Fibroblast of upper back skin (primary cell): ENCODE measurements at places on chromosomes 4 and X.
A peak's percentile ranks its signal among the peaks of the same experiment; 100 is the strongest.

DNA sequence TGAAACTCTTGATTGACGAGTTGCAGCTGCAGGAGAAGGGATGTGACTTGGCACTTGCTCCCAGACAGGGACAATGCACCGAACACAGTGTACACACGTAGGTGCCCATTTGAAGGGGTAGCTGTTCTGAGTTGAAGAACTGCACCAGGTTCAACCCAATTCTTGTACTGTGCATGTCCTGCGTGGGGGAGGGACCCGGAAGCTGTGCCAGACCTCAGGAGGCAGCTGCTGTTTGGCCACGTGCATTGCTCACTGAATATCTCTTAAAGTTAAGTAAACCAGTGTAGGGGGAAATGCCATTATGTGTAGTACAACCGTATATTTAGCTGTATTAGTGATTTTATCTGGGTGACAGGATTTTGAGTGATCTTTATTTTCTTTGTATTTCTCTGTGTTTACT, 12.0 kb upstream of the RBBP7 start:
- peak; percentile 6 for DNase-seq

DNA sequence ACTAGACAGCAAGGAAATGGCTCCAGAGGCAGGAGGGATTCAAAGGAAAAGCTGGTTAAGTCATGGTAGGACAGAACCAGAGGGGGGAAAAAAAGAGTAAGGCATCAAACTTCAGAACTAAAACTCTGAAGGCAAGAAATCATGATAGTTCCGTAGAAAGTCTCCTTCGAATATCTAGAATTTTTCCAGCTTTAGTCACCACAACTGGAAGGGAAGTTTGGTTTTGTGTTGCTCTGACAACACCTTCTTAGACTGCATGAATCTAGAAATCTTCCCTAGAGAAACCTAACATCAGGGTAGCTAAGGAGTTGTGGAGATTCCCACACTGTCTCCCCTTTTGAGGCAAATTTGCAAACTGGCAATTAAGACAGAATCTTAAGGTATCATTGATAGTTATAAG, 33.7 kb downstream of the AMMECR1 start:
- peak; percentile 86 for DNase-seq

- DNase-seq, result no peak
Observed at GRCh38 chrX:39491548-39492297, 606.0 kb downstream of the BCOR start.

DNA sequence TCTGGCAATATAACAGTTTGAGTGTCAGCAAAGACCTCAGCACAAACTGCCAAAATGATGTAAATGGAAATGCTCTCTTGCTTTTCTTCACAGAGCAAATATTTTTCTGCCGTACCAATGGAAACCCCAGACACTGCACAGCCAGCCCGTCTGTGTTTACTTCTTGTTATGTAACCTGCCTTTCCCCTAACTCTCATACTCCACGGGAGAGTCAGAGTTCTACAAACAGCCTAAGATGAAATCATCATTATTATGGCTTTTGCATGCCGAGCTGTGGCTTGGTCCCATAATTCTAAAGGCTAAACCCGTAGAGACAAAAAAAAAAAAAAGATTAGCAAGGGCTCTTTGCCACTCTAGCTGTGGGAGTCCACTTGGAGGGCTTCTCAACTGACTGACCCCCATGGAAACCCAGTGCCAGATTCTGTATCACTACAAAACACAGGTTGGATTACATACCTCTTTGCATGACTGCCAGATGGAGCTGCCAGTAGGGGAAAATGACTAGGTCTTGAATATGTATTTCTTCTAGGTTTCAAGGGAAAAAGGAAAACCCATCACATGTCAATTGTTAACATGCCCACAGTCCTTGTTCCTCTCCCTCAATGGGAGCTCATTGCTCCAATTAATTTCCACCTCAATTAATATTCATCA, 197.2 kb upstream of the CNKSR2 start:
- no peak for DNase-seq

- peak; percentile 50 for DNase-seq
Observed at GRCh38 chrX:129654652-129655546, at the start of gene APLN. APLN (minus strand) TSS chrX:129654956; CDS start chrX:129654630, 326 bp downstream.

DNA sequence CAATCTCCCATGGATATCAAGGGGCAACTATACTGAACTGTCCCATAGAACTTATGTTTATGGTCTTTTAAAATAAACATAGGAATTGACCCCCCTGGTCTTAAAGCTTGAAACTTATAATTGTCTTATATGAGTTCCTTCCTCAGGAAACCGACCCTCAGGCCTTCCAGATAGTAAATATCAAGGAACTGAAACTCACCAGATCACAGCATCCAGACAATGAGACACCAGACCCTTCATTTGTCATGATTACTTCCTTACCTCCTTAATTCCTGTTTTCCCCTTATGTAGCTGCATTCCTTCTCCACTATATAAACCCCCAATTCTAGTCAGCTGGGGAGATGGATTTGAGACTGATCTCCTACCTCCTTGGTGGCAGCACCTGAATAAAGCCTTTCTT, 94.8 kb upstream of the GRPR start:
- no peak for DNase-seq

GRCh38 chrX:134244043-134244442, 7.1 kb downstream of the CCDC160 start:
- peak; percentile 0 for DNase-seq
